Lung microvascular endothelial cell (primary cell): ENCODE measurements at places on chromosomes 11 and 22.

DNA sequence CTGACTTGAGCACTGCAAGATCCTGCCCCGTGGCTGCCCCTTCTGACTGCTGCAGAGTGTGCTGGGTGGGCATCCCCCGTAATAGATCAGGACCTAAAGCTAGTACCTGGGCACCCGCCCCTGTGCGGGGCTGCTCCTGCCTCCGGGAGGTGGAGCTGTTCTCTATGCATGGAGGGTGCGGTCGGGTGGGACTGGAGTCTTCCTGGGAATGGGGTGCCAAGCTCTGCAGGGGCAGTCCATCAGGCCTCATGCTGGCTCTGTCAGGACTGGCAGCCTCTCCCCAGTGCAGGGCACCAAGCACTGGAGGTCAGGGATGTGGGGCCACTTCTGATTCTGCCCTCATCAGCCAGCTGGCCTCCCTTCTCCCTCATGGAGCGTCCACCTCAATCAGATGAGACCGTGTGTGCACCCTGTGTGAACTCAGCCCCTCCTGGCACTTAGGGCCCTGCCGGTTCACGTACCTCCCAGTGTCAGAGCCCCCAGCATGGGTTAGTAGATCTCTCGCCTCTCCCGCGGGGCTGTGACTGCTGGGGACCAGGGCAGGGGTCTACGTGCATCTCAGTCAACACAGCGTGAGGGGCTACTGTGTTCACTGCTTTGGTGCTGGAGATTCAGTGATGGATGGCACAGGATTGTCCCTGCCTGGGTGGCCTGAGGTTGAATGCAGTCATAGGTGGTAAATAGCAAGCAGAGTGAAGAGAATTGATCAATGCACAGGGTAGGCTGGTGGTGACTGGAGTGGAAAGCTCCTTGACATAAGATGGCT lies 30.8 kb downstream of the MPPED1 start:
- no peak for DNase-seq

DNA sequence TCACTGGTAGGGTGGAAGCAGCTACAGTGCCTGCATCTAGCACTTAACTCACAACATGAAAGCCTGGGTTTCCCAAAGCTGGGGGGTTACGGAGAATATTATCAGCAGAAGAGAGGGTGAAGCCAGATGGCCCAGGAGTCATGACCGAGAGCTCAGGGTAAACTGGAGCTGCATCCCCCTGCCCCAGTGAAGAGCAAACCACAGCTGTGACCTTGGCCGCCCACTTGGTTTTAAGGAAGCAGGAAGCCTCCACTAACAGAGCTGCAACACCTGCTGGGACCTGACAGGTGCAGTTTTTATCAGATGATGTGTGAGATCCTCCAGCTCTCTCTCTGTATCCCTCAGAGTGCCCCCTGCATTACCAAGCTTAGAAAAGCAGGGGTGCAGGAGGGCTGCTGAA lies 20.9 kb downstream of the TCP11L1 start:
- DNase-seq: no peak

GRCh38 chr22:37690407-37690806 lies 4.3 kb downstream of the NOL12 start:
- DNase-seq: no peak

DNA sequence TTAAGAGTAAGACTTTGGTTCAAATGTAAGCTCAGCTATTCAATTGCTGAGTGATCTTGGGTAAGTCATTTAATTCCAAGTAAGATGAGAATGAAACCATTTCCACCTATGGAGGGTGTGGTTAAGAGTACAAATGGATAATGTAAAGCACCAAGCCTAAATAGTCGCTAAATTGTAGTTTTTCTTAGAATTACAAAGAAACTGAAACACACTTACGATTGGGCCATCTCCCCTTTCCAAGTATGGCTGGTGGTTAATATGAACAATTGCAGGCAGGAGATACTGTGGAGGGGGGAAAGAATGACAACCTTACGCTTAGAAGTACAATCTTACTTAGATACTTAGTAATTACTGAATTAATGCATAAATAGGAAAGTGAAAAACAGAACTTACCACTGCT lies 8.2 kb downstream of the DDX17 start:
- DNase-seq: no peak

GRCh38 chr11:76832361-76832760 lies 28.4 kb upstream of the ACER3 start:
- DNase-seq: no peak

GRCh38 chr11:61116426-61117167 lies 14.3 kb downstream of the CD5 start:
- no peak for DNase-seq

DNA sequence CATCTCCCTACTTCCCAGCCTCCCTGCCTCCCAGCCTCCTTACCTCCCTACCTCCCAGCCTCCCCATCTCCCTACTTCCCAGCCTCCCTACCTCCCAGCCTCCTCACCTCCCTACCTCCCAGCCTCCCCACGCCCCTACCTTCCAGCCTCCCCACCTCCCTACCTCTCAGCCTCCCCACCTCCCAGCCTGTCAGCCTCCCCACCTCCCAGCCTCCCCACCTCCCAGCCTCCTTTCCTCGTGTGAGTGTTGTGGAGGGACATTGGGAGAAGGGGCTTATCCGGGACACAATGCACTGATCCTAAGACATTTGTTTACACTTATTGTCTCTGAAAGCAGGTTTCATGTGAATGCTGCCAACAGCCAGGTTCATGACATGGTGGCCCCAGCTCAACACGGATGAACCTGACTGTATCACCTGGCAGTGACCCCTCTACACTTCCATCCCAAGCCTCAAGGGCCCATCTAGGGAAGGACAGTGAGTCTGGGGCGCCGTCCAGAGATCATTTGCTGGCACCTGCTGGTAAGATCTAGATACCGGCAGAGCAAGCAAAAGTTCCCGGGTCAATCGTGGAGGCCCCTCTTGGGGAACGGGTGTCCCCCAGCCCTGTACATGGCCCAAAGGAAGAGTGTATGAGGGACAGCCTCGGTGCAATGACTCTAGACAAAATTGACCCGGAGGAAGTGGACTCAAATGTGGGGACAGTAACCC lies 34.5 kb upstream of the TH start:
- no peak for DNase-seq

DNA sequence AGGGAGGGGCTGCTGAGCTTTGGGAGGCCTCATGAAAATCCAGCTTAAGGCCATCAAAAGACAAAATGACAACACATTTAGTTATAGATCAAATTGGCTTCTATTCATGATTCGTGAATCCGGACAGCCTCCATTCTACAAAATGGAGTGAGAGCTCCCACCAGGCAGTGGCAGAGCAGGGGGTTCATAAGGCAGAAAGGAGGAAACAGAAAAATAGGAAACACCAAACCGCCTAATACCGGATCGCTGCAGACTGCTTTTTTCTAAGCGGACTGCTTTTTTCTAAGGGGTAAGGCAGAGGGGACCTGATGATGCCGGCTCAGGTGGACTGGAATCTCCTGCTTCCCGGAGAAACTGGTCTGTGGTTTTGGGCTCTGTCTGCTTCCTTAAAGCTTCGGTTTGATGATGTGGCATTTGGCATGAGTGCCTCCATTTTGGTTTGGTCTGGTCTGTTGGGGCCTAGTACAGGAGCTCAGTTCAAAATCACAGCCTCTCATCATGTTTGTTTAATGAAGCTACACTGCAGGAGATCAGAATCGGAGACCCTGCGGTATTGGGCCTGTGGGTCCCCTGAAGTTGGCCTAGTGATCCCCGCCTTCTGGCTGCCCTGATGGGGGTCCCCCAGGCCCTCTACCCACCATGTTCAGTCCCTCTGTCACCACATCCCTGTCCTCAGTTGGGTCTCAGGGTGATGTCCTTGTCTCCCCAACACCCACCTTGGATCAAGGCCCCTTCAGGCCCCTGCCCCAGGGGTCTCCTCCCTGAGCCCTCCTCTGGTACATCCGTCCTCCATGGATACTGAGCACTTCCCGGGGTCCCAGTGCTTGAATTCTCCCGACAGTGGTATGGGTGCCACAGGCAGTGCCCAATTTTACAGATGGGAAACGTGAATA lies 1.2 kb downstream of the ALDH3B1 start:
- no peak for DNase-seq

- DNase-seq: peak; percentile 61
Observed at GRCh38 chr11:68213135-68213515, at the start of gene KMT5B. Gene KMT5B, minus strand, starts transcription at chr11:68213296. Its CDS starts 23,220 bp downstream, at chr11:68190076.

DNA sequence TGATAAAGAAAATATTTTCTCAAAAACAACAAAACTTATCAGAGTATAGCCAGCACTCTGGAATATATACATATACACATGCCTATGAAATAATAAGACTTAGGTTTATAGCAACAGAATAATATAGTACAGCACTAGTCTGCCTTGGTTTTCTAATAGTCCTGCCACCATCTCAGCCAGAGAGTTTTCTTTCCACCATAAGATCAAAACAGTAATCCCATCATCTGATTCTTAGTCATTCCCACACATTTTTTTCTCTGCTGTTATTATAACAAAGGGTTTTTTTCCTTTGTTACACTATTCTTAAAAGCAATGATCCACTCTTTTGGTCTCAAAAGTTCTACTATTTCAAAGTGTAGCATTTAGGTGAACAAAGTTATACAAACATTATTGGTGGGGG lies 15.1 kb downstream of the MTMR2 start:
- DNase-seq: peak; percentile 50

DNA sequence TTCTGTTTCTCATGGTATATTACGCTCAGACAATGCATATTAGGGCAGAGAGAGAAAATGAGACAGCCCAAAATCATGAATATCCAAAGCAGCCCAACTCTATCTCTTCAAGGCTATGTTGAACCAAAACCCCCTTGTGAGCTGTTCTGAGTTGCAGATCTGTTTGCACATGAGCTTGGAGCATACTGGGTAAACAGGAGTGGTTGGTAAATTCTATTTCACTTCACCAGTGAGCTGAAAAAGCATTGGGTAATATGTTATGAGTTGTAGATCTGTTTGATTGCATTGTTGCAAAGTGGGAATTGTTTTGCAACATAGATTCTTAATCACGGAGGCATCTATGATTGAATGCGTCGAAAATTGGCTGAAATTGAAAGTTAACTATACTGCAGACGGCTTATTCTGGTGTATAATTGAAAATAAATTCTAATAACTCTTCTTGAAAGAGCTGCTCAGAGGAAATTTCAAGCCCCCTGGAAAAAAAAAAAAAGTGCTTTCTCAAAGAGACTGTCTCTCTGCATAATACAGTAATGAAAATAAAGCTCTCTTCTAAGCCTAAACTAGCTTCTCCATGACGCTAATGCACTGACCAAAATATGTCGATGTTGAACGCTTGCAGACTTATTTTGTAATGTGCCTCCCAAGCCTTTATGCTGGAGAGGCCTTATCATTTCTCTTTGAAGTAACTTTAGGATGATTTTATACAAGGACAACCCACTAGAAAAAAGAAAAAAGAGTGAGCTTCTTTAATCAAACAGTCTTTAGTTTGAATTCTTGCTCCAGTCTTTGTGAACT lies 263.7 kb downstream of the NTM start:
- no peak for DNase-seq

GRCh38 chr11:13222285-13222684 lies 55.3 kb upstream of the BMAL1 start:
- peak; percentile 16 for DNase-seq

- peak; percentile 74 for DNase-seq
Observed at GRCh38 chr22:43945632-43946383, 9.4 kb upstream of the SAMM50 start.

- peak; percentile 81 for DNase-seq
Observed at GRCh38 chr11:62497132-62497801, 49.3 kb downstream of the AHNAK start.

- DNase-seq: no peak
Observed at GRCh38 chr11:71364176-71364671, 84.0 kb downstream of the DHCR7 start.

DNA sequence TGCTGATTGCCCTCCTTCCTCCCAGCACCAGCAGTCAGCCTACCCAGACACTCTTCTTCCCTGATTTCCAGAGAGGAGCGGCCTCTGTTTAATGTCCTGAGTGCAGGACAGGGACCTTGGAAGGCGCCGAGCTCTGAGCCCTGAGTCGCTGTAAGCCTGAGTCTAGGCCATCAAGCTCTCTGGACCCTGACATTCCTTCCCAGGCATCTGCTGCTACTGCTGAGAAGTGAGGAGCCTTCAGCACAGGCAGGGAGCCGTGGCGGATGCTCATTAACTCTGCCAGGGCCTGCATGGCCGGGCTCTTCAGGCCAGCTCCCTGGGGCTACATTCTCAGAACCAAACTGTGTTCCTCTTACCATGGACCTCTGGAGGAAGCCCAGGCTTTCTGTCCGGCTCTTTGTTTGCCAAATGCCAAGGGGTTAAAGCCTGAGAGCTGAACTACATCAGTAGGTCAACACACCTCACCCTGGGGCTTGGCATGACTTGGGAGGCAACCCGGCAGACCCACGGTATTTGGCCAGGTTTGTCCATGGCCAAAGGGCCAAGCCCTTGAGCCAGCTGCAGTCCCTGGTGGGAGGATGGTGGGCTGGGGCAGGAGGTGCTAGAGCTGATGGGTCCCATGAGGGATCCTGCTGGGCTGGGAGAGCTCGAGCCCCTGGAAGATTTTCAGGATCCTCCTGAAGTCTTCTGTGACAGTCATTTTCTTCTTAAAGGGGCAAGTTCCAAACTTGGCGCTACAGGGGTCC lies 721.4 kb downstream of the BRD1 start:
- no peak for DNase-seq

GRCh38 chr11:789943-790342 lies at the start of gene CEND1:
Gene CEND1, minus strand, starts transcription at chr11:790090. Its CDS starts 1,514 bp downstream, at chr11:788576.
- peak; percentile 34 for DNase-seq

GRCh38 chr11:2547806-2548205 lies 103.0 kb downstream of the KCNQ1 start:
- DNase-seq: no peak

DNA sequence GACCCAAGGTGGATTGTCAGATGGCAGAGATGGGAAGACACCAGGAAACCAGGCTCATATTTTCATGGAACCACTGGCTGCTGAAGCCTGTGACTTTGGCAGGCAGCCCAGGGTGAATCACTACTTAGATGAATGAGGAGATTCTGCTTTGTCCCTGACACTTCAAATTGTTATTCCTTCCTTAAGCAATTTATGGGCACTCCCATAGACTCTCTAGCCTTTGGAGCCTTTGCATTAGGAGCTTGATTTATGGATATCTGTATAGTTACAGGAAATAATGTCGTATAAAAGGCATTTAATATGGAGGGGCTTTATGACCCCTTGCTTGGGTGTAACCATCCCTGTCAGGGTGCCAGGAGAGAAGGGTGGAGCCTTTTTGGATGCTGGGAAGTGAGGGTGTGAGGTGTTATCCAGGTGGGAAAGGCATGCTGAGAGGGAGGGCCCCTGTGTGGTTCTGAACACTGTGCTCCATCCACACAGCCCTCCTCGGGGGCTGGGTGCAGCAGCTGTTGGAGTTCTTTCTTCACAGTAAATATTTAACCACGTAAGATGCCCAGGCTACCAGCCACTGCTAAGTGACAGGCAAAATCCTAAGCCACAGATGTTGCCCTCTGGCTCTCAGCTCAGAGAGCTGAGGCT lies 35.3 kb downstream of the IL18 start:
- peak; percentile 75 for DNase-seq

GRCh38 chr22:47139013-47139789 lies 376.8 kb downstream of the TBC1D22A start:
- no peak for DNase-seq

- DNase-seq: no peak
Observed at GRCh38 chr11:96322775-96323641, 20.0 kb downstream of the MAML2 start.

GRCh38 chr11:10413268-10413667 lies 41.8 kb upstream of the AMPD3 start:
- peak; percentile 62 for DNase-seq
